ENCODE measurements at places on chromosomes 13 and 19.
A peak's percentile ranks its signal among the peaks of the same experiment; 100 is the strongest.

DNA sequence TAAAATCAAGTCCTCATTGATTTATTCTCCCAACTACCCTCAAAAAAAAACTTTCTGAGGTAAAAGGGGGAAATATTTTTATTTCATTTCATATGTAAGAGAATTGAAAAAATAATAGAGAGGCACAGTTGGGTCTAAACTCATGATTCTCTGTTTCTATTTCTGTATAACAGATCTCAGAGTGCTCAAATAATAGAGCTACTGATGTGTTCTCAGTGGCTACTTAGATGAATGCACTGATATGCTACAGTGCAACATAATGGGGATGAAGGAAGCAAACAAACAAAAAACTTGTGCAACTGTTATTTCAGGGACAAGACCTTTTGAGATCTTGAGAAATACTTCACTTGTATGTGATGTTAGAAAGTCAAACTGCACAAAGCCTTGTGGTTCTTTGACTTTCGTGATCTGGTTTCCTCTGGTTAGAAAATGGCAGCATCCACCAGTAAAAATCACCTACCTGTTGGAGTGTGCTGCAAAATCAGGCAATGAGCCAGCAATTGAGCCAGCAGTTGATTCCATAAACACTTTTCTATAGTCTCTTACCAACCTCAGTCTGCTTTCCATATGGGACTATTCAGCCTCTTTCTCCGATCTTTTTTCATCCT lies 9.7 kb upstream of the DACH1 start:
- H3K4me3 ChIP-seq: no peak overlapping the region
- no peak for DNase-seq
- H3K27ac ChIP-seq: no peak overlapping the region
- H3K4me1 ChIP-seq: no peaks in the 10 kb centered on the region
- H3K27me3 ChIP-seq: no peaks in the 10 kb centered on the region
- H3K36me3 ChIP-seq: no peaks in the 10 kb centered on the region

- H3K27me3 ChIP-seq: no peaks in the 10 kb centered on the region
- no peak for DNase-seq
- peak overlapping the region; percentile 88 for H3K4me3 ChIP-seq
- H3K36me3 ChIP-seq: no peaks in the 10 kb centered on the region
- peak overlapping the region; percentile 97 for H3K27ac ChIP-seq
Observed at GRCh38 chr19:2059422-2060201, 8.6 kb upstream of the MKNK2 start.

DNA sequence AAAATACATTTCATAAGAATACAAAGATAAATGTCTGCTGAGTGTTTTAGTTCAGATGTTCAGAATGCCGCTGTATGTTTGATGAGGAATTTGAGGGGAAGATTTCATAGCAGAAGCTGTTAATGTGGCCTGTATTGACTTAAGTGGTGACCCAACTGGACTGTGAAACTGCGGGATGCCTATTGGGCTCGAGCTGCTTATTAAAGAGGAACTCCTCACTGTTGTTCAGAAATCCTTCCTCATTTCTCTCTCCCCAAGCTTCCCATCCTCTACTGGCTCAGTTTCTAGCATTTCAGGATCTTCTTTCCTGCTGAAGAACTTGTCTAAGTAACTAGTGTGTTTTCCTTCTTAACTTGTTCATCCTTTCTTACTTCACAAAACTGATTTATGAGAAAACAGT lies 20.4 kb downstream of the DGKH start:
- no peak overlapping the region for H3K27ac ChIP-seq
- peaks cover 11% of the 10 kb centered on the region for H3K4me1 ChIP-seq
- no peaks in the 10 kb centered on the region for H3K27me3 ChIP-seq
- H3K4me3 ChIP-seq: no peak overlapping the region

- H3K4me1 ChIP-seq: peaks cover 14% of the 10 kb centered on the region
Observed at GRCh38 chr19:3285647-3286176, 61.3 kb downstream of the CELF5 start.

- H3K4me3 ChIP-seq: no peak overlapping the region
- peaks cover 36% of the 10 kb centered on the region for H3K4me1 ChIP-seq
- no peaks in the 10 kb centered on the region for H3K36me3 ChIP-seq
- no peak for DNase-seq
- no peaks in the 10 kb centered on the region for H3K27me3 ChIP-seq
Observed at GRCh38 chr13:73622381-73622780, 511.8 kb downstream of the KLF12 start.

GRCh38 chr19:45933759-45934158 lies 19.2 kb upstream of the NANOS2 start:
- H3K27me3 ChIP-seq: peaks cover 13% of the 10 kb centered on the region
- no peak for DNase-seq
- no peaks in the 10 kb centered on the region for H3K36me3 ChIP-seq
- no peaks in the 10 kb centered on the region for H3K4me1 ChIP-seq
- no peak overlapping the region for H3K4me3 ChIP-seq

GRCh38 chr13:113083402-113084061 lies 22.1 kb upstream of the F7 start:
- no peaks in the 10 kb centered on the region for H3K27me3 ChIP-seq
- no peak overlapping the region for H3K4me3 ChIP-seq
- H3K36me3 ChIP-seq: no peaks in the 10 kb centered on the region
- H3K4me1 ChIP-seq: no peaks in the 10 kb centered on the region
- no peak for DNase-seq

- H3K4me1 ChIP-seq: no peaks in the 10 kb centered on the region
- DNase-seq: no peak
- H3K27ac ChIP-seq: no peak overlapping the region
- no peaks in the 10 kb centered on the region for H3K27me3 ChIP-seq
- no peak overlapping the region for H3K4me3 ChIP-seq
Observed at GRCh38 chr19:1370579-1371361, 12.9 kb upstream of the NDUFS7 start.

GRCh38 chr19:51607077-51607476 lies 23.1 kb downstream of the SIGLEC5 start:
- H3K36me3 ChIP-seq: no peaks in the 10 kb centered on the region
- no peaks in the 10 kb centered on the region for H3K4me1 ChIP-seq
- no peak for DNase-seq
- no peak overlapping the region for H3K27ac ChIP-seq

DNA sequence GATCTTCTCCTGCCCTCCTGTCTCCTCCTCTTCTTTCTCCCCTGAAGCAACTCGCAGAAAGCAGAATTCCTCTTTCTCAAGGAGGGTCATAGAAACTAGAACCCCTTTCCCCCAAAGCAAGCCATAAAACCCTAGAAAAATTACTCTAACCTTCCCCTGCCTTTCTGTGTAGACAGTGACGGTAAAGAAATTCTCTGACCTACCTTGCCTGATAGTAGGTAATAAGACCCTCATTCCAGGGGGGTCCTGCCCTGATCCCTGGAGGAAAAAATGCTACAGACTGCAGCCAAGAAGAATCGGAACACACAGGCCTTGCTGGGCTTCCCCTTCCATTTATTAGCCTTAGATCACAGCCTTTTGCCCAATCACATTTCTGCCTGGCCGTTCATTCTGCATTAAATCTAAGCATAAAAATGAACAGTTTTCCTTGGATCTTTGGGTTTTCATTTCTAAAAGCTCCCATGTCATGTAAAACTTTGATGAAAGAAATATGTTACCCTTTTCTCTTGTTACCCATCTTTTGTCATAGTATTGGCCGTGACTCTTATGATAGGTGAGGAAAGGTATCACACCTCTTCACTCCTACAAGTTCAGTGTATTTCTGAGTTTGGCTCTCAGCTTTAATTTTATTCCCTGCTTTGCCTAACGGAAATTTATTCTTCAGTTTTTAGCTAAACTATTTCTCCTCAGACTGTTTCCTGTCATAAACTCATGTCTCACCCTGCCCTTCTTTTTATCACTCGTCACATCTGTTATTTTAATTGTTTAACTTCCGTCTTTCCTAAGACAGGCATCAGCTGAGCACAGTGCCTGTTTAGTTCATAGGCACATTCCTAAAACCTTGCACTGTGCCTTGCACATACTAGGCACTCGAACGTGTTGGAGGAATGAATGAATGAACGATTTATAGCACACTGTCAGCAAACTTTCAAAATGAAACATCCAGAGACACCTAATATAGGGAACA lies 20.4 kb upstream of the CPB2 start:
- DNase-seq: no peak
- H3K27ac ChIP-seq: peak overlapping the region; percentile 19
- no peak overlapping the region for H3K4me3 ChIP-seq
- no peaks in the 10 kb centered on the region for H3K27me3 ChIP-seq

DNA sequence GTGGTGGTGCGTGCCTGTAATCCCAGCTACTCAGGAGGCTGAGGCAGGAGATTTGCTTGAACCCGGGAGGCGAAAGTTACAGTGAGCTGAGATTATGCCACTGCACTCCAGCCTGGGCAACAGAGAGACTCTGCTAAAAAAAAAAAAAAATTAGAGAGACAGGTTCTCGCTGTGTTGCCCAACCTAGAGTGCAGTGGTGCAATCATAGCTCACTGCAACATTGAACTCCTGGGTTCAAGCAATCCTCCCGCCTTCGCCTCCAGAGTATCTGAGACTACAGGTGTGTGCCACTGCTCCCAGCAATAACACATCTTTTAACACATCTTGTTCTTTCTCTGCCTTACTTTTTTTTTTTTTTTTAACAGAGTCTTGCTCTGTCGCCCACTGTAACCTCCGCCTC lies 32.7 kb downstream of the CLEC17A start:
- no peaks in the 10 kb centered on the region for H3K27me3 ChIP-seq
- H3K4me3 ChIP-seq: no peak overlapping the region
- DNase-seq: no peak
- no peak overlapping the region for H3K27ac ChIP-seq
- H3K36me3 ChIP-seq: no peaks in the 10 kb centered on the region

DNA sequence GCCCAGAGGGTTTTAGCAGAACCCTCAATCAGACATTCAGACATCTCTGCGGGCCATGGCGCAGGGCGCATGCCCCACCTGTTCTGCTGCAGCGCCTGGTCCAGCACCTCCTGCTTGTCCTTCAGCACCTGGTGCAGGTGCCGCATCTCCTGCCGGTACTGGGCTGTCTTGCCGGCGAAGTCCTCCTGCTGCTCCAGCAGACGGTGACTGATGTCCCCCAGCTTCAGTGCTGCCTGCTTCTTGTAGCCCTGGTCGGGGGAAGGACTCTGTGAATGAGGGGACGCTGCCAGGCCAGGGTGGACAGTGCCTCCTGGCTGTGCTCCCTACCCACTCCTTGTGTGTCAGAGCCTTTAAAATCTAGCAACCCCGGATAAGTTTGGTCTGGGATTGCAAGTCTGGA lies 12.2 kb upstream of the SLC7A9 start:
- no peaks in the 10 kb centered on the region for H3K27me3 ChIP-seq
- H3K4me1 ChIP-seq: no peaks in the 10 kb centered on the region
- no peaks in the 10 kb centered on the region for H3K36me3 ChIP-seq
- H3K4me3 ChIP-seq: no peak overlapping the region
- DNase-seq: no peak

- H3K27ac ChIP-seq: no peak overlapping the region
- H3K4me3 ChIP-seq: no peak overlapping the region
- no peaks in the 10 kb centered on the region for H3K4me1 ChIP-seq
- no peak for DNase-seq
- no peaks in the 10 kb centered on the region for H3K27me3 ChIP-seq
- H3K36me3 ChIP-seq: no peaks in the 10 kb centered on the region
Observed at GRCh38 chr13:94145966-94146365, 333.5 kb downstream of the DCT start.

DNA sequence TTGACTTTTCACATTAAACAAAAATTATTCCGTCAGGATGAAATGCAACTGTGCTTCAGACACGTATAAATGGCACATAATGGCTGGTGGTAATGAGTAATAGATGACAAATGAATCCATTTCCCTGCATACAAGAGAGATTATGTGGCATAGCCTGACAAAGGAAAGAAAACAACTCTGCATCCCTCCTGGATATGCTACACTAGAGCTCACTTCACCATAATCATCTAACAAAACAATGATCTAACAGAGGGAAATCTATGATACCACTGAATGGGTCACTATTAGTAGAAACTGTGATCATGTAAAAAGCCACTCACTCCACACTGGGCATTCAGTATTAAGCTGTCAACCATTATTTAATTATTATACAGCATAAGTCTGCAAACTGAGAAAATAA lies 1498.4 kb downstream of the EFNB2 start:
- H3K4me3 ChIP-seq: no peak overlapping the region
- H3K27ac ChIP-seq: no peak overlapping the region
- no peaks in the 10 kb centered on the region for H3K36me3 ChIP-seq
- no peak for DNase-seq
- no peaks in the 10 kb centered on the region for H3K27me3 ChIP-seq

DNA sequence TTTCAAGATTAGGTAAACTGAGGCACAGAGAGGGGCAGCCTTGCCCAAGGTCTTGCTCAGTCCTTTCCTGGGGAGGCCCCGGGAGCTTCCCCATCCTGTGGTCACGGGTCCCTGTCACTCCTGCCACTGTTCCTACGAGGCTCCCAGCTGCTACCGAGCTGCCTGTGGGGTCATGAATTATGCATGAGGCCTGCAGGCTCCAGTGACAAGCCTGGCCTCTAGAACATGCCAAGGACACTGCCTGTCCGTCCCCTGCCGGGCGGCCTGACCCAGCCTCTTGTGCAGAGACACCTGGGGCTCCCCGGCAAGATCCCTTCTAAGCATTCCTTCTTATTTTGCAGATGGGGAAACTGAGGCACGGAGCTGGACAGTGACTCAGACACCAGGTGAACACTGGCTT lies 2.7 kb downstream of the FCHO1 start:
- no peak overlapping the region for H3K4me3 ChIP-seq
- peaks cover 49% of the 10 kb centered on the region for H3K4me1 ChIP-seq
- no peaks in the 10 kb centered on the region for H3K36me3 ChIP-seq
- DNase-seq: no peak

GRCh38 chr13:26897706-26898550 lies 137.3 kb upstream of the GPR12 start:
- H3K4me1 ChIP-seq: no peaks in the 10 kb centered on the region
- H3K4me3 ChIP-seq: no peak overlapping the region
- H3K27me3 ChIP-seq: no peaks in the 10 kb centered on the region
- no peak overlapping the region for H3K27ac ChIP-seq

GRCh38 chr13:76882431-76882830 lies 3.8 kb downstream of the KCTD12 start:
- no peak overlapping the region for H3K27ac ChIP-seq
- H3K36me3 ChIP-seq: no peaks in the 10 kb centered on the region
- H3K4me3 ChIP-seq: no peak overlapping the region
- H3K27me3 ChIP-seq: peaks cover 3% of the 10 kb centered on the region
- peaks cover 26% of the 10 kb centered on the region for H3K4me1 ChIP-seq

GRCh38 chr13:39322836-39323585 lies 280.0 kb downstream of the LHFPL6 start:
- H3K36me3 ChIP-seq: no peaks in the 10 kb centered on the region
- H3K27me3 ChIP-seq: no peaks in the 10 kb centered on the region
- H3K4me3 ChIP-seq: no peak overlapping the region

DNA sequence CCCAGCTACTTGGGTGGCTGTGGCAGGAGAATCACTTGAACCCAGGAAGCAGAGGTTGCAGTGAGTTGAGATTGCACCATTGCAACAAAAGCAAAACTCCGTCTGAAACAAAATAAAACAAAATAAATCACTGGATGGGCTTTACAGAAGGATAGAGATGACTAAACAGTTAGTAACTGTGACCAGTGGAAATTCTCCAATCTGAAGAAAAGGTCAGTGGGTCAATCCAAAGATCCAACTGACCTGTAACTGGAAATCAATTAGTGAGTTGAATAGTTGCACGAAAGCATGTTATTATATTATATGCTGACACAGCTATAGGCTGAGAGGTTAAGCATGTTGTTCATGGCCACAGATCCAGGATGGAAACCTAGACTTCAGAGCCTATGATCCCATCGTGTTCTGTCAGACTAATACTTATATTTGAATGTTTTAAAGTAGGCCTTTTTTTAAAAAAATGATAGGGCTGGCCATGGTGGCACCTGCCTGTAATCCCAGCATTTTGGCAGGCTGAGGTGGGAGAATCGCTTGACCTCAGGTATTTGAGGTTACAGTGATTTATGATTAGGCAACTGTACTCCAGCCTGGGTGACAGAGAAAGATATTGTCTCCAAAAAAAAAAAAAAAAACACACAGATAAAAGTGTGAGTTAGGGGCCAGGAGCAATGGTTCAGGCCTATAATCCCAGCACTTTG lies 1.4 kb downstream of the ECH1 start:
- H3K36me3 ChIP-seq: peaks cover 9% of the 10 kb centered on the region
- H3K4me3 ChIP-seq: no peak overlapping the region
- no peak for DNase-seq
